Activated CD4-positive, alpha-beta T cell treated with anti-CD3 and anti-CD28 coated beads for 36 hours (primary cell): ENCODE measurements at places on chromosomes 11 and 22. TPM values are rescaled to one million over a fixed set of nuclear protein-coding genes. Genes with fewer than 3 reads are reported as not detected.
A peak's percentile ranks its signal among the peaks of the same experiment; 100 is the strongest.

Gene GPR83
- total RNA-seq, result 0.12 TPM

Gene VWCE
- total RNA-seq, result 6.8 TPM

Gene FRMD8
- 32.7 TPM for total RNA-seq

Gene SCUBE1
- not detected for total RNA-seq

Gene OR8B12
- not detected for total RNA-seq

Gene TEX12
- 0.34 TPM for total RNA-seq

Gene MB
- total RNA-seq, result not detected

DNA sequence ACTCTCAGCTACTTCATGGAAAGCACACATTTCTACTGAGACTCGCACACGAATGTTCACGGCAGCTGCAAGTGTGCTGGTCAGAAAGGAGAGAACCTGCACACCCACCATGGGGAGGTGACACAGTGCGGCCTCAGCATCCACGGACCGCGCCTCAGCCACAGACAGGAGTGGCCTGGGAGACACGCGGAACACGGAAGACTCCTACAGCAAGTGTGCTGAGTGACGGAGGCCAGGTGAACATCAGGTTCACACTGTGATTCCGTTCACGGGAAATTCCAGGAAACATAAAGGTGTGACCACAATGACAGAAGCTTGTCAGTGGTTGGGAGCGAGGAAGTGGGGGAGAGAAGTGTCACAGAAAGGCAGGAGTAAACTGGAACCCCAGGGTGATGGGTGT, 13.3 kb upstream of the MOB2 start:
- no peak for DNase-seq

GRCh38 chr22:38700270-38700788, 414 bp downstream of the JOSD1 start:
- DNase-seq, result no peak

- DNase-seq, result peak; percentile 3
Measured at GRCh38 chr11:69357458-69358397, 63.8 kb downstream of the MYEOV start.

GRCh38 chr11:79087238-79087960, 353.4 kb downstream of the TENM4 start:
- DNase-seq, result no peak

GRCh38 chr22:28837640-28838039, 37.3 kb upstream of the XBP1 start:
- no peak for DNase-seq

DNA sequence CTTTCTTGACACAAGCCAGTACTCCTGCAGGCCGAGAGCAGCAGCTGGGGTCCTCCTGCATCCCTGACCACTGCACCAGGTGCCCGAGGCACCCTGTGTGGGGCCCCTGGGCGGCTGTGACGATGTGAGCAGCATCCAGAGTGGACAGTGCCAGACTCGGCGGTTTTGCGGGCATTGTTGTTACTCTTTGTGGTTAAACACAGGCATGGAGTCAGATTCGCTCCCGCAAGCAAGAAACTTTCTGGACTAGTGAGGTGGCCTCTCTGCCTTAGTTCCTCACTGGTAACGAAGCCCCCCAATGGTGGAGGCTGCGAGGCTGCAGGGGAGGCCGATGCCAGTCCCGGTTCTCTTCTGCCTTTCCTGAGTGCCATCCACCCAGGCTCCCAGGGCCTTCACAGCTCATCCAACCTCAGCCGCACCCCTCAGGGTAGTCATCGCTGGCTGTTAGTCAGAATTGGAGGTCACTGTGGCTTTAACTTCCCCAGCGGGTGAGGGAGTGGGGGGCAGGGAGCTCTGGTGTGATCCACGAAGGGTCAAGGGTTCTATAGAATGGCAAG, 3.7 kb upstream of the CLDN5 start:
- no peak for DNase-seq

DNA sequence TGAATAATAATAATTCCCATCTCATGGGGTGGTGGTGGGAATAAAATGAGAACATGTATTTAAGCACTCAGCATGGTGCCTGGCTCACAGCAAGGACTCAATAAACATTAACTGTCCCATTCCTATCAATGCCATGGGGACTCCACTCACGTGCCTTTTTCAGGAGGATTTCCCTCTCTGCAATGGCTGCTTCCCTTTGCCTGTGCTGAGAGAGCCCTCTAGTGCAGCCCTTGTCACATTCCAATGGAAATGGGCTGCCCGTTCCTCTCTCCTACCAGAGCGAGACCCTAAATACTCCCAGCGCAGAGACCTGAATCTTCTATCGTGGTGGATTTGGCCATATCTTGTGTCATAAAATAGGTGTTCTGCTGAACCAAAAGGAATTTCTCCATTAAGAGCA, 621.5 kb upstream of the B3GAT1 start:
- no peak for DNase-seq

- DNase-seq, result no peak
Measured at GRCh38 chr22:26847046-26847445, 189.7 kb downstream of the MIAT start.

GRCh38 chr11:1473786-1474185, 12.8 kb downstream of the MOB2 start:
- no peak for DNase-seq
